Activated T-cell treated with anti-CD3 and anti-CD28 coated beads, Interleukin-2, amount 50 U/mL, for 24 hours (primary cell): ENCODE measurements at places on chromosomes 4 and X.

- no peak for DNase-seq
These were observed 113.7 kb downstream of the BMP15 start for GRCh38 chrX:51024106-51024696.

GRCh38 chr4:24639714-24640113 is 55.4 kb upstream of the DHX15 start:
- no peak for DNase-seq

DNA sequence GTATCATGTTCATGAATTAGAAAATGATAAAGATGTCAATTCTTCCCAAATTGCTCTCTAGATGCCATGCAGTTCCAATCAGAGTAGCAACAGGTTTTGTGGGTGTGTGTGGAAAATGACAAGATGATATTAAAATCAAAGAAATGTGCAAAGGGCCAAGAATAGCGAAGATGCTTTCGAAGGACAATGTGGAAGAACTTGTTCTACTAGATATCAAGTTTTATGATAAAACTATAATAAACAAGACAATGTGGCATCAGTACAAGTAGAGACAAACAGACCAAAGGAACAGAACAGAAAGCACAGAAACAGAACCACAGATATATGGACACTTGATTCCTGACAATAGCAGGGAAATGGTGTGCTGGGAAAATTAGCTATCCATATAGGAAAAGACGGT is 9.0 kb downstream of the TAB3 start:
- DNase-seq: no peak

- DNase-seq: no peak
These were observed 621.5 kb upstream of the HTR2C start for GRCh38 chrX:113962343-113962742.
